ENCODE measurements at places on chromosomes 11 and 22.

DNA sequence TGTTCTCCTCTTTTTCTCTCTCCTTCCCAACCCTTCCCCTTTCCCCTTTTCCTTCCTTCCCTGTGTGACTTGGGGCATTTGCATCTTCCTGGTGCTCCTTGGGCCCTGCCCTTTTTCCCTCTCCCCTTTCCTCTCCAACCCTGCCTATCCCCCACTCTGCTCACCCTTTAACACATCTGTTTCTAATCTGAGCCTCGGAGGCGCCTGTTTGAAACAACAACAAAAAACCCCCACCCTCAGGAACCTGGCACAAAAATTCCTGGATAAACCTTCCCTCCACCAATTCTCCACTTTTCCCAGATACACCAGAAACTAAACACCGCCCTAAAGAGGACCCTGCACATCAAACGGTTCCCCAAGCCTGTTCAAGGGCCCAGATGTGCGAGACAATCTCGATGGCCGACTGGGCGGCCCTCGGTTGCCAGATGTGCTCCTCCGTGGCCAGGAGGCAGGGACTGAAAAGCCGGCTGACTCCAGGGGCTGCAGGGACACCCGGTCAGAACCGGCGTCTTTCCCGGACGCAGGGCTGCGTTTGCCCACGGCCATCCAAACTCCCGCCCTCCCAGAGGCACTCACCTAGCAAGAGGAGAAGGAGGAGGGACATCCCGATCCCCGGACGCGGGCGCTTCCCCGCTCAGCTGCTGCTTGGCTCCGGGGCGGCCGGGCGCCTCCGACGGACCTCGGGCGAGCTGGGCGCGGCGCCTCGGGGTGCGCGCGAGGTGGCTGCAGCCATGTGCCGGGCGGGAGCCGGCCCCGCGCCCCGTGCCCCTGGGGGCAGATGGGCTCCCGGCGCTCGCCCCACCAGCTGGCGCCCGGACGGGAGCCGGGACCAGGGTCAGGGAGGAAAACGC is 486 bp downstream of the CLMP start:
- ATAC-seq, result no peak

DNA sequence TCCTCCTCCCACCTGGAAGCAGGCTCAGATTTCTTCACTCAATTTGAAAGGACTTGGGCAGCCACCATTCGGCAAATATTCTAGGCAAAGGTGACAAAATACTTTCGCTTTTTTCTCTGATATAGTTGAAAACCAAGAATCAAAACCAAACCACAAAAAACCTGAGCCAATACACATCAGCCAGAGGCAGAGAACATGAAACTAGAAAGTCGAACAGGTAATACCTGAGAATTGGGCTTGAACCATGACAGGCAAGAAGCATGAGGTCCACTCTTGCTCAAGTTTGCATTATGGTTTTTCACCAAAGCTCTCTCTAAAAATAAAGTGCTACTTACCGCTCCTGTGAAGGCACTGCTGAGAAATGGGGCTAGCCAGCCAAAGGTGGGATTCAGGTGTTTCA is 26.2 kb upstream of the LDLRAD3 start:
- no peak for ATAC-seq

- no peak for ATAC-seq
Observed at GRCh38 chr11:45664376-45665205, 831 bp downstream of the CHST1 start.

DNA sequence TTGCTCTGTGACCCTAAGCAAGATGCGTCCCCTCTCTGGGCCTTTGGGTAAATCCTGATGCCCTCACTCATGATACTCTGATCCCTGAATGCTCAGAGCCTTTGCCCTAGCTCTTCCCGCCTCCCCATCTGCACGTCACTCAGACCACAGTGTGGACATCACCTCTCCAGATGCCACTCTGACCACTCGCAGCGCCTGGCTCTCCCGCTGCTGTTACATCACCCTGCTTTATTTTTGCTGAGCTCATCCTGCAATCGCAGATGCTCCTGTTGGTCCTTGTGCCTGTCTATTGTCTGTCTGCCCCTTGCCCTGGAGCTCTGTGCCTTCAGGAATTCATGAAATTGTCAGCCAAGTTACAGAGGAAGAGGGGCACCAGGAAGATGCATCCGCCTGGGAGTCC is 5.5 kb downstream of the OSM start:
- ATAC-seq, result no peak

GRCh38 chr11:69342588-69343330 is 48.8 kb downstream of the MYEOV start:
- no peak for ATAC-seq

GRCh38 chr22:40314041-40314440 is 32.3 kb upstream of the ADSL start:
- no peak for ATAC-seq

GRCh38 chr11:99742501-99742900 is 721.8 kb downstream of the CNTN5 start:
- no peak for ATAC-seq

DNA sequence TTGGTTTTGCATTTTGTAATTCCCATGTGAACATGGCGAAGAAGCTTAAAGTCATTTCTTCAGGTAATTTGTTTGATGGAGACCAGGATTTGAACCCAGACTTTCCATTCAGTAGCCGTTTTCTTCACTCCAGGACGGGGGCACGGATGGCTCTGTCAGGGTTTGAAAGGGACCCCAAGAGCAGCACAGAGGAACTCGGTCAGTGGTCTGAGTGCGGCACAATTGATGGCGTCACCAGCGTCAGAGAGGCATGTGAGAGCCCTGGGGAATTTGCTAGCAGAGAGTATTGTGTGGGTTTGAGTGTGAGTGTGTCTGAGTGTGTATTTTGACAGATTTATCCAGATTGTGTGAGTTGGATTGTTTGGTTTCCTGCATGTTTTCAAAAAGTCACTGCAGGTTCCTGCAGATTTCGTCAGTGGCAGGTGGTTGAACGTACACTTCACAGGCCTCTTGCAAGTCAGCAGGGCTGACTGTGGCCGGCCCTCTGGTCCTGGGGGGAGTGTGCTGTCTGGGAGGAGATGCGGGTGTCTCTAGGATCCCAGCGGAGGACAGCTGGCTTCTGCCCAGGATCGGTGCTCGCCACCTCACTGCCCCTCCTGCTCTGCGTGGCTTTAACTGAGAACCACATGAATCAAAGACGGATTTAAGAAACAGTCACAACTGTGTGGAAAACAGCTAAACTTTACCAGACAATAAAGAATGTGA is 199.3 kb downstream of the TBC1D22A start:
- ATAC-seq, result no peak

DNA sequence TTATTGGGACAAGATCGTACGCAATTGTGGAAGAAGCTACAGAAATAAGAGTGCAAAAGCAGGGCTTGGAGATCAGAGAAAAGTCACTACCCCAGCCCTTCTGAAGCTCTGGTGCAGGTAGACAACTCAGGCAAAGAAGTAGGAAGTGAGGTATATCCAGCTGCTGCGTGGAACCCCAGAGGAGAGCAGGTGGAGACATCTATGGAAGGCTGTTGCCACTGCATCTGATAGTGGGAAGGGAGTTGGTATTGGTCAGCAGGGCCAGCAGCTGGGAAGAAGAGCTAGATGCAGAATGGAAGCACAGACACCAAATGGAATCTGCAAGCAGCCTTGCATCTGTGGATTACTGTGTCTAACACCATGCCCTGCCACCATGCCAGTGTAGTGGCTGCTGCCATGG is 165.1 kb downstream of the WNT11 start:
- no peak for ATAC-seq

DNA sequence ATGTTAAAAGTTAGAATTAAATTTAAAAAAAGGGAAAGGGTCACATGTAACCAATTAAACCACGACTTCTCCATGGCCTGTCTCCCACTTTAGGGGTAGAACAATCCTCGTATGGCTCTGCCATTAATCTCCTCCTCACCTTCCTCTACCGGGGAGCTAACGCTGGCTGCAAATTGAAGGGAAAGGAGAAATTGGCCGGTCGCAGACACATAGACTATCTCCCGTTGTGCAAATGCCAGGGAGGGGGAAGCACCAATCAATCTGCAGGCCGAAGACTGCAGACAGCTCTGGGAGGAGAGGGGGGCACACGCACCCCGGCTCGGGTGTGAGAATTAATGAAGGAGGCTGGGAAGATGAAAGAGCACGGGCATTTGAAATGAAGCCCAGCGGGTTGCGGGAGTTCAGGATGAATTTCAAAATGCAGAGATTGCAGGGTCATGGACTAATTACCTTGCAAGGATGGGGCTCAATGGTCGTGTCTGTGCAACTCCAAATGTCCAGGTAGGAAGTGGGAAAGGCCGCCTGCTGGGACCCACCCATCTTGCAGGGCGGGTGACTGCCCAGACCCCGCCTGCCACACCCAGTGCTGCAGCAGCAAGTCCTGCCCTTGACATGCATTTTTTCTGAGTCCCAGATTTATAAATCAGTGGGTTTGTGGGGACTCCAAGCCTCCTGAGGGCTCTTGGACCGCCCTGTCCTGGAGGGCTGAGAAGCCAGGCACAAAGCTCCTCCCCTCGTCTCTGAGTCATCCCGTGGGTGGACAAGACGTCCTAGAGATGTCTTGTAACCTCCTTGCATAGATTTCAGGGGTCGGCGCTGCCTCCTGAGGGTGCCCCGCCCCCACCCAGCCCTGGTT is 534.2 kb downstream of the TBC1D22A start:
- ATAC-seq, result no peak

DNA sequence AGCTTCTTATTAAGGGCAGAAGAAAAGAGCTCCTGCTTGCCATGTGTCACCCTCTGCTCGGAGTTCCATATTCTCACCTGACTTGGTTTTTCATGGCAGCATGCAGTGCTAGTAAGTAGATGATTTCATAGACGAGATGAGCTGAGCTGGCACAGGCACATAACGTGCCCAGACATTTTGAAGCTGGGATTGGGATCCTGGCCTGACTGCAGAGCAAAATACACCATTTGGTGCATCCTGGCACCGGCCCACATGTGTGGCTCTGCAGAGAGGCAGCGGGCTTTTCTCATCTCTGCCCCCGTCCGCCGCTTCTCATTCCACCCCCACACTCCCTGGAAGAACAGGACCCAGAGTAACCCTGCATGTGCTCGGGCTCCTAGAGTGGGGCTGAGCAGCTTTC is 24.8 kb downstream of the FAM118A start:
- ATAC-seq, result no peak

GRCh38 chr22:28379075-28379779 is 300.4 kb downstream of the TTC28 start:
- ATAC-seq, result peak; percentile 31

DNA sequence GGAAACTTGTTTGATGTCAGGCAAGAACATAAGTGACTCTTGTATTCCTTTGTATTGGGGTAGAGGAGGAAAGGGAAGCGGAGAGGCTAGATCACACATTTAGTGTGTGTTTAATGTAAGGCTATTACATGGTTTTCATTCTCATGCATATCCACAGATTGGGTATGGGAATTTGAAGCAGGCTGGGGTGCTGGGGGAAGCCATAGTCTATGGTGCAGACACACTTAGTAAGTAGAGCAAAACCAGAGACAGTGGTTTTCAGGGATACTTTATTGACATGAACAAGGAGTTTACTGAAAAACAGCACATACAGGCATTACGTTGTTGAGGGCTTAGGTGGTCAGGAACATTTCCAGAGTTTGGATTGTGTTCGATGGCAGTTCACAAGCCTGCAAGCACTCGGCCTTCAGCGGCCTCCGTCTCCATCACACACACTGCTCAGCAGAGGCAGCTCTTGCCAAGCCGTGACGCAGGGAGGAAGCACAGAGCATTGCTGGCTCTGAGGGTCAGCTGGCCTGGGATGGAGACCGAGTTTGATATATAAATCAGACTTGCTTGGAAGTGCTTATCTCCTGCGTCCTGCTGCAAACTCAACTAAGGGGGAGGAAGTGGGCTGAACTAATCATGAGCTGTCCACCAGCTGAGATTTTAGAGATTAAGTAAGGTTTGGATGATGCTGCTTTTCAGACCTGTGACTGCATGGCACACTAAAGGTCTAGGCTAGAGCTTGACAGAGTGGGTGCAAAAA is 25.3 kb downstream of the SCN3B start:
- ATAC-seq, result peak; percentile 23

DNA sequence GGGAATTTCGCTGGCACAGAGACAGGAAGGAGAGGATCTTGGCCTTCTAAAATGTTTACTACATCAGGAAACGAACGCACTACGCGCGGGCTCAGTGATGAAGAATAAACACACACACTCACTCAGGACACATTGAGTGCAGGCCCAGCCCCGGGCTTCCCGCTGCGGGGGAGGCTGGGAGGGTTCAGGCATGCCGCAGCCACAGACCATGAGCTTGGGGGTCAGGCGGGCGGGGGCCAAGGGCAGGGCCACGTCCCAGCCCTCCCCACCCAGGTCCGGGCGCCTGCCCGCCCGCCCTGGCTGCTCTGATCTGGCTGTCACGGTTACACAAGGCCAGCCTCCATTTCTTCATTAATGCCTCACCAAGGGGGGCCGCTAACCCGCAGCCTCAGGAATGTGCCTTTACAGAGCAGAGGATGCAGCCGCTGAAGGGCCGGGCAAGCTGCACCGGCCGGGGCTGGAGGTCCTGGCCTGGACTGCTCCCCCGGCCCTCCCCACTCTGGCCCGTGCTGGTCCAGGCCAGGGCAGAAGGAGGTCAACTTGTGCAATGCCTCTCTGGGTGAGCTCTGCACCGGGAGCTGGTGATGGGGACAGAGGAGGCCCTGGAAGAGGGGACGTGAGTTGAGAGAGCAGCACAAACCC is 41.7 kb downstream of the IGF2 start:
- ATAC-seq, result no peak

DNA sequence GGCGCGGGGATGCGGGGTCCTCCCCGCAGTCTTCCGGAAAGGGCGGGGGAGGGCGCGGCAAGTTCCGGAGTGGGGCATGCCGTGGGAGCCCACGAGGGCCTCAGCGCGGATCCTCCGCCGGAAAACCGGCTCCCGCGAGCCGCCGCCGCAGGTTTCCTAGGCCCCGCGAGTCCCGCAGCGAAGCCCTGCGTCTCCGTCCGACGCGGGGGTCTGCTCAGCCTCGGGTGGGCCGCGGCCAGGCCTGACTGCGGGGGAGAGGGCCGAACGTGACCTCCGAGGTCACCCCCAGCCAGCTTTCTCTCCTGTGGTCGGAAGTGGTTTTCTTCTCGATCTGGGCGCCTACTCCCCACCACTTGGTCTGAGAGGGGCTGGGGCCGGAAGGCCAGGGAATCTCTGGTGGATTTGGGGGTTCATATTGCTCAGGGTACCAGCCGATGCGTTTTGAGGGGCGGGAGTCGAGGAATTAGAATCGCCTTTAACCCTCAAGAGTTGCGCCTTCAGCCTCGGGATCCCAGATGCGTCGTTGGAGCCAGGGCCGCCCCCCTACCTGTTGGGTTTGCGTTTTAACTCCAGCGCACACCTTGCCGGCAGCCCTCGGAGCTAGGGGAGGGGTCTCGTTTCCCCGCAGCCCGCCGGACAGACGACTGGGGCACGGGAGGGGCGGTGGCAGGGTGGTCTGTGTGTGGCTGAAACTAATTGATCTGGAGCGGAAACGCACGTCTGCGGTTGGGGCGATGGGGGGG is 3.6 kb upstream of the CCND1 start:
- no peak for ATAC-seq

- no peak for ATAC-seq
Observed at GRCh38 chr11:86889001-86889341, 66.2 kb downstream of the FZD4 start.

GRCh38 chr11:43010042-43010441 is 301.8 kb upstream of the API5 start:
- no peak for ATAC-seq
